Osteoblast (primary cell): ENCODE measurements at places on chromosomes 12 and 14. TPM values are rescaled to one million over a fixed set of nuclear protein-coding genes. Genes with fewer than 3 reads are reported as not detected.
A peak's percentile ranks its signal among the peaks of the same experiment; 100 is the strongest.

Gene LGMN
- total RNA-seq: 67.5 and 89.4 TPM in 2 replicates

DNA sequence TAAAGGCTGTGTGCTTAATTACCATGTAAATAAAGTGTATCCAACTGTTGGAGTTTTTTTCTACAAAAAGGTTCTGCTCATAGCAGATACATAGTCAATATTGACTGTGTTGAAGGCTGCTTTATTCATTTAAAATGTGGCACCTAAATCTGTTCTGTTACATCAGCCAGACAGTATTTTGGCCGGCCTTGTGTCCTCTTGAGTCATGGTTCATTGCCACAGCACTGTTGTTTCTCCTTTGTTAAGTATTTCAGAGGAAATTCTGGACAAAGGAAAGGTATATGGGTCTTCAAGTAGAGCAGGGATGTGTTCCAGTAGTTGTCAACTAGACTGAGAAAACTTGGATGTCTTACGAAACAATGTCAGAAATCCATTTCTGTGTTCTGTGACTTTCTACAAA is 95.5 kb downstream of the SLC38A6 start:
- no peak overlapping the region for H3K4me3 ChIP-seq
- H3K27ac ChIP-seq: no peak overlapping the region
- no peaks in the 10 kb centered on the region for H3K36me3 ChIP-seq
- DNase-seq: no peak
- no peaks in the 10 kb centered on the region for H3K27me3 ChIP-seq

- no peaks in the 10 kb centered on the region for H3K4me1 ChIP-seq
- DNase-seq: no peak
- H3K36me3 ChIP-seq: no peaks in the 10 kb centered on the region
Observed at GRCh38 chr14:63343878-63344277, 25.1 kb upstream of the GPHB5 start.

- peaks cover 7% of the 10 kb centered on the region for H3K4me1 ChIP-seq
- no peak overlapping the region for H3K4me3 ChIP-seq
- H3K36me3 ChIP-seq: no peaks in the 10 kb centered on the region
- DNase-seq: peak; percentile 41
Observed at GRCh38 chr14:31828946-31829868, 247.9 kb upstream of the ARHGAP5 start.

GRCh38 chr12:14959916-14960496 is 1.4 kb downstream of the ARHGDIB start:
- no peaks in the 10 kb centered on the region for H3K36me3 ChIP-seq
- DNase-seq: no peak
- no peak overlapping the region for H3K27ac ChIP-seq

Gene OTX2
- not detected in 2 replicates for total RNA-seq

GRCh38 chr12:67355428-67356379 is 86.5 kb downstream of the CAND1 start:
- no peak for DNase-seq
- H3K4me3 ChIP-seq: peak overlapping the region; percentile 43
- no peaks in the 10 kb centered on the region for H3K36me3 ChIP-seq

Gene PAH
- total RNA-seq: not detected in 2 replicates

Gene COQ10A
- 10.1 and 14.4 TPM in 2 replicates for total RNA-seq

- no peaks in the 10 kb centered on the region for H3K27me3 ChIP-seq
- no peaks in the 10 kb centered on the region for H3K4me1 ChIP-seq
- no peaks in the 10 kb centered on the region for H3K36me3 ChIP-seq
- no peak overlapping the region for H3K4me3 ChIP-seq
- no peak for DNase-seq
Observed at GRCh38 chr12:60197589-60197988, 601.8 kb downstream of the SLC16A7 start.

DNA sequence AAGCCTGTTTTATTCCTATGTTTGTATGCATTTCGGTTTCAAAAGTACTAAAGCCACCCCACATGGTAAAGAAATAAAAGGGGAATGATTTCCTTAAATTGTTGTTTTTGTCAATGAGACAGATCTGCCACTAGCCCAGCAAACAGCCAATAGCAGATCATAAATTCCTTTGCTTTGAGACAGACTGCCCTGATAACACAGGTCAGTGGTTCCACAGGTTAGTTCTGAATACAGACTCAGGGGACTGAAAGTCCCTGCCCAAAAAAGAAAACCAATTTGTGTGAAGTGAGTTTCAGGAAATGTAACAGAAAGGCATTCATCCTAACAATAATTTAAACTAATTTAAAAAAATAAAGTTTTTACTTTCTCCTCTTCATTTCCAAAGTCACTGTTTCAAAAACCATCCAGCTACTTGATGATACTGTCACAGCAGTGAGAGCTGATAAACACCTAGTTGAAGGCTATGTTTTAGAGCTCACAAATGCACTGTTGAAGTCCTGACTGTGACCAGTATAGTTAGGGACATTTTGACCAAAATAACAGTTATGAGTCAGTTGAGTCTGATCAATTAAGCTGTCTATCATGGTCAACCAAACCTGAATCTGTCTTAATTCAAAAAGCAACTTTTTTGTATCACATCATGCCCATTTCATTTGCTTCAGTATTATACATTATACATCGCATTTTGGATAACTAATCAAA is 77.7 kb downstream of the LGR5 start:
- H3K4me3 ChIP-seq: no peak overlapping the region
- no peaks in the 10 kb centered on the region for H3K4me1 ChIP-seq
- no peak for DNase-seq
- H3K27ac ChIP-seq: no peak overlapping the region
- H3K36me3 ChIP-seq: no peaks in the 10 kb centered on the region

GRCh38 chr12:2258025-2258424 is 205.2 kb downstream of the CACNA1C start:
- no peak for DNase-seq
- no peak overlapping the region for H3K4me3 ChIP-seq
- H3K36me3 ChIP-seq: no peaks in the 10 kb centered on the region
- H3K27me3 ChIP-seq: no peaks in the 10 kb centered on the region
- peak overlapping the region; percentile 18 for H3K27ac ChIP-seq
- peaks cover 54% of the 10 kb centered on the region for H3K4me1 ChIP-seq

DNA sequence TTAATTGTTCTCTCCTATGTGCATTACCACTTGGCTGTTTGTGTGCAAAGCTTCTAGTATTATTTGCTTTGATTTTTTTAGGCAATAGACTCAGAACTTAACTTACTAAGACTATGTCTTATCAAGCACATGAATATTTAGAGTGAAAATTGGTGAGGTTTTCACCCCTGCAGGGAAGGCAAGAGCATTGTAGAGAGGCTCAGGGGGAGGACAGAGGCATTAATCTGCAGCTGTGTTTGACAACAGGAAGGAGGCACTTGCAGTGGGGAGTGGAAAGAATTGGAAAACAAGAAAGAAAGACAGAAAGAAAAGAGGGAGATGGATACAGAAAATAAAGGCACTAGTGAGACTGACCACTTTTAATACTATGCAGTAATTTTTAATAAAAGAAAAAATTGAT is 431.6 kb downstream of the PDZRN4 start:
- no peaks in the 10 kb centered on the region for H3K4me1 ChIP-seq
- H3K27ac ChIP-seq: no peak overlapping the region
- no peaks in the 10 kb centered on the region for H3K36me3 ChIP-seq
- no peaks in the 10 kb centered on the region for H3K27me3 ChIP-seq
- H3K4me3 ChIP-seq: no peak overlapping the region

DNA sequence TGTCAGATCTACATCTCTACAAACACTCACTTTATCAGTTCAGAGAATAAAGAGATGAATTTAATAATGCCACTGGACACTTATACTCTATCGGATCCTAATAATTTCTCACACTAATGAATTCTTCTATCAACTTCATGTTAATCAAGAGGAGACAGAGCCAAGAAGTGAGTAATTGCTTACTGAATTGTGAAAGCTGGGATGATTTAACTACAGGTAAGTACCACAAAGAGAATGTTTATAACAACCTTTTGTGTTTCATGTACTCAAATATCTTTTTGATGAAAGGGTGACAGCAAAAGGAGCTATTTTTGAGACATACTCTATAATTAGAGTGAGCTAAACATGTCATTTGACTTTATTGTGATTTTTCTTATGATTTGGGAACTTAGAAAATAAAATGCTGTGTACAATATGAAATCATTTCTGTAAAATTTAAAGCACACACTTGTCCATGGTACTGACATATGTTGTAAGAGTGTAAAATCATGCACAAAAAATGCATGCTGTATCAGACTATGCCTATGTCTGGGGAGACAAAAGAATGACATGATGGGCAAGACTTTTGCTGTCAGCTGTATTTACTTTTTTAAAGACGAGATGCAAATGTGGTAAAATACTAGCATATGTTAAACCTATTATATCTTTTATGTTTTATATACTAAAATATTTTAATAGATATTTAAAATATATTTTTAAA is 361.2 kb downstream of the CCER1 start:
- H3K36me3 ChIP-seq: no peaks in the 10 kb centered on the region
- no peaks in the 10 kb centered on the region for H3K4me1 ChIP-seq
- no peaks in the 10 kb centered on the region for H3K27me3 ChIP-seq
- no peak for DNase-seq
- no peak overlapping the region for H3K4me3 ChIP-seq

Gene CACNA1C
- total RNA-seq: 19.2 and 22.4 TPM in 2 replicates

Gene KRT83
- total RNA-seq: not detected in 2 replicates

GRCh38 chr12:96329545-96329944 is 70.7 kb downstream of the CDK17 start:
- no peaks in the 10 kb centered on the region for H3K4me1 ChIP-seq
- no peak for DNase-seq
- no peaks in the 10 kb centered on the region for H3K27me3 ChIP-seq
- no peak overlapping the region for H3K27ac ChIP-seq

DNA sequence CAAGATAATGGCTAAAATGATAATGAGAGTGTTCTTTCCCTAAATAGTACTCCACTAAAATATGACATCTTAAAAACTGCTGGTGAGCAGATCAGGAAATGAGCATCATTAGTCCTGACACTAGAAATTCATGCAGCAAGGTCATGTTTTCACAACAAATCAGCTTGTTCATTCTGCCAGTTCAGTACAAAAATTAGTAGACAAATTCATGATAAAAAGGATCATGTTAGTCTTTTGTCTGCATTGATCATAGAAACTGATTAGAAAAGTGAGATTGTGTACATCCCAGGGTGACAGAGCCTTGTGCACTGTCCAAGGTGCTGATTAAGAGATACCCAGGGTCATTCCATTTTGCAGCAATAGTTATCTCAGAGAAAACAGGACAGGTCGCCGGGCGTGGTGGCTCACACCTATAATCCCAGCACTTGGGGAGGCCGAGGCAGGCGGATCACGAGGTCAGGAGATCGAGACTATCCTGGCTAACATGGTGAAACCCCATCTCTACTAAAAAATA is 163.6 kb downstream of the RIMBP2 start:
- DNase-seq: no peak
- no peaks in the 10 kb centered on the region for H3K36me3 ChIP-seq
- no peaks in the 10 kb centered on the region for H3K4me1 ChIP-seq
- no peak overlapping the region for H3K27ac ChIP-seq
- no peaks in the 10 kb centered on the region for H3K27me3 ChIP-seq

Gene C1S
- 443 and 478 TPM in 2 replicates for total RNA-seq

Gene MANSC4
- total RNA-seq: not detected in 2 replicates

Gene IGF1
- total RNA-seq: 0.72 and 0.88 TPM in 2 replicates

Gene MIPOL1
- 9.0 and 9.7 TPM in 2 replicates for total RNA-seq

Gene TPH2
- total RNA-seq: under 0.01 TPM in 1 of 2 replicates, not detected in the other

Gene MUCL1
- not detected in 2 replicates for total RNA-seq

DNA sequence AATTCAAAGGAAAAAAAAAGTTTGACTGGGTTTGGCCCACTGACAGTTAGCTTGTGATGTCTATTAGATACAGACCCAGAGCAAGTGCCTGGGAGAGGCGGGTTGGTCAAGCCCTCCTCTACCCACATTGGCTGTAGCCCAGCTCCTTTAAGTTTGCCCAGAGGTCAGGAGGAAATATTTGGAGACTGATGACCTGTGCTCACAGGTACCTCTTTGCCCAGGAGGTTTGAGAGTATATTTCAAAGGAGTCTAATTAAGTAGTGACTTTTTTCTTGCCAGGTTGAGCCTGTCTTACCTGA is 21.8 kb upstream of the PDE1B start:
- H3K27me3 ChIP-seq: peaks cover 70% of the 10 kb centered on the region
- DNase-seq: no peak
- no peaks in the 10 kb centered on the region for H3K4me1 ChIP-seq
- no peak overlapping the region for H3K27ac ChIP-seq
- no peaks in the 10 kb centered on the region for H3K36me3 ChIP-seq

DNA sequence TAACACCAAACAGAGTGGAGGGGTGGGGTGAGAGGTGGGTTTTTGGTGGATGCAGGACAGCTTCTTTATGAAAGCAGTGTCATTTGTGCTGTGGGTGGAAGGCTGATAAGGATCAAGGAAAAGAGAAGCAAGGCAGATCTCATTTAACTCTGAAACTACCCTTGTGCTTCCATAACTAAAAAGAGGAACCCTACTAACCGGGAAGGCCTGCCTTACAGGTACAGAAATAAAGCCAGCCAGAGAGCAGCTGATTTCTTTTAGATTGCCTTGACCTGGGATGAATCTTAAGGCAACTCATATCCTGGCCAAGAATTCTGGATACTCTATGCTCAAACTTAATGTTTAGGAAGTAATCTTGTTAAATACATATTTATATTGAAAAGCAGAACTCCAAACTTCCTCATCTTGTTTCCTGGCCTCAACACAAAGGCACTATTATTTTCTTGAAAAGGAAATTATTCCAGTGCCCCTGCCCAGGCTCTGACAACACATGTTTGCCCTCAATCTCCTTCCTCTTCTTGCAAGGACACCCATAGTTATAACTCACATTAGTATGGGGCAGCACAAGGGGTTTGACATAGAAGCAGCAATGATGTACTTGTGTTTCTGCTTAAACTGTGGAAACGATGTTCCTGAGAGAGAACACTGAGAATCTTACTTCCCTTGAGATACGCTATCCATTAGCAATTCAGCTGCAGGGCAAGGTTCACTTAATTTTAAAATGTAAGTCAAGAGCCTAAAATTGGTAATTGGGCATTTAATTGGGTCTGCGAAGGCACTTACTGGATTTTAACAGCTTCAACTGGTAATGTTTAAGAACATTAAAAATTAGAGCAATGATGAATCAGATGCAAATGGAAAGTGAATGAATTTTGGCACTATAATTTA is 173.7 kb downstream of the STXBP6 start:
- H3K4me3 ChIP-seq: no peak overlapping the region
- H3K36me3 ChIP-seq: no peaks in the 10 kb centered on the region
- no peak for DNase-seq
- H3K27ac ChIP-seq: no peak overlapping the region
- H3K4me1 ChIP-seq: no peaks in the 10 kb centered on the region

- H3K36me3 ChIP-seq: no peaks in the 10 kb centered on the region
- no peaks in the 10 kb centered on the region for H3K4me1 ChIP-seq
- no peaks in the 10 kb centered on the region for H3K27me3 ChIP-seq
- no peak overlapping the region for H3K4me3 ChIP-seq
Observed at GRCh38 chr14:56874375-56874774, 64.1 kb upstream of the OTX2 start.

DNA sequence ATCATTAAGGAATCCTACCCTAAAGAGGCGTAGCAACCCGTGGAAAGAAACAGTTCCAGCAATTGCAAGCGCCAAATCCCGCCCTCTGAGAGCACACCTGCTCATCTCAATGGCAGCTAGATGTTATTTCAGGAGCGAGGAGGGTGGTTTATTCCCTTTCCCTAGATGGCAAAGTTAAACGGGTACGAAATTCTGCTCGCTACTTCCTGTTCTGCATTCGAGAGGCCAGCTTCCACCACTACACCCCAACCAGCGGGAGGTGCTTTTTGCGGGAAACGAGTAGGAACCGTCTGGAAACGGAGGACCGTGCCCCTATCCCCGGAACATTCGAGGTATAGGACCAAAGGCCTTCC is 536 bp downstream of the VPS29 start:
- peak overlapping the region; percentile 78 for H3K27ac ChIP-seq
- H3K27me3 ChIP-seq: no peaks in the 10 kb centered on the region
- DNase-seq: no peak
- peaks cover 30% of the 10 kb centered on the region for H3K4me1 ChIP-seq
- H3K36me3 ChIP-seq: peaks cover 15% of the 10 kb centered on the region

- H3K27me3 ChIP-seq: no peaks in the 10 kb centered on the region
- H3K4me1 ChIP-seq: peaks cover 7% of the 10 kb centered on the region
- H3K4me3 ChIP-seq: peak within 1 kb of the TSS; percentile 78
- peak; percentile 97 for DNase-seq
- H3K27ac ChIP-seq: no peak within 1 kb of the TSS
Observed at GRCh38 chr12:113334786-113335539, at the start of gene SLC8B1. Gene SLC8B1 (minus strand): TSS chr12:113335109. CDS start chr12:113332878, 2,231 bp downstream.
